ENCODE measurements at places on chromosomes 5 and 9. TPM values are rescaled to one million over a fixed set of nuclear protein-coding genes. Genes with fewer than 3 reads are reported as not detected.

DNA sequence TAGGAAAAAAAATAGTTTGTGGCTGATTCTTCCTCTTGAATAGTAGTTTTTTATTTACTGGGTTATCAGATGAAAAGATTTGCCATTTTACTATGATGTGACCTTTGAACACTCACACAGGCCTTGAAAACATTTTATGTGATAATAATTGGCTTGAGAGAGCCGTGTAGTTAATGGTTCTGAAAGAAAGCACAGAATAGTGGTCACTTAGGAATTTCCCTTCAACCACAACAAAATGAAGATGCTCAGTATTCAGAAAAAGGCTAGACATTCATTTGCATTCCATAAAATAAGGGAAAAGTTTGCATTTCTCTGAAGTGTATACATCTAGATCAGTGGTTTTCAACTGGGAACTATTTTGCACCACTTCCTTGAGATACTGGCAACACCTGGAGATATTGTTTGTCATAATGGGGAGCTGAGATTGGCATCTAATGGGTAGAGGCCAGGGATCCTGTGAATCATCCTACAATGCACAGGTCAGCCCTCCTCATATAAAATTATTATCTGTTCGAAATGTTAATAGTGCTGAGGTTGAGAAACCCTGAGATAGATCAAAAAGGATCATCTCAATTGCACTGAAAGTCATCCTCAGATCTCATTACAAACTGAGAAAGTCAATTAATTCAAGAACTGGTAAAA lies 446.4 kb upstream of the CCNG1 start:
- DNase-seq: no peak

DNA sequence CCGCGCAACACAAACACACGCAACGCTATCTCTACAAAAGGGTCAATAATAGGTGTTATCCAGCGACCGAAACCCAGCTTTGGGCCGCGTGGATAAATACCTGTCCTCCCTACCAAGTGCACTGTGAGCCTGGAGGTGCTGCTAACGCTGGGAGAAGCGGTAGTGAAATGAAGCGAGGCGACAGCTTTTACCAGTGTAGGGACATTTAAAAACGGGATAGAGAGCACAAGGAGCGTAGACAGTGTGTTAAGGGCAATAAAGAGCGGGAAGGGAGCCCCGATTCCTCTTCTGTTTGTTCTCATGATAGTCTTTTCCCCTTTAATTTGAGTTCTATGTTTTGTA lies 421 bp upstream of the DEPDC1B start:
- no peak for DNase-seq

DNA sequence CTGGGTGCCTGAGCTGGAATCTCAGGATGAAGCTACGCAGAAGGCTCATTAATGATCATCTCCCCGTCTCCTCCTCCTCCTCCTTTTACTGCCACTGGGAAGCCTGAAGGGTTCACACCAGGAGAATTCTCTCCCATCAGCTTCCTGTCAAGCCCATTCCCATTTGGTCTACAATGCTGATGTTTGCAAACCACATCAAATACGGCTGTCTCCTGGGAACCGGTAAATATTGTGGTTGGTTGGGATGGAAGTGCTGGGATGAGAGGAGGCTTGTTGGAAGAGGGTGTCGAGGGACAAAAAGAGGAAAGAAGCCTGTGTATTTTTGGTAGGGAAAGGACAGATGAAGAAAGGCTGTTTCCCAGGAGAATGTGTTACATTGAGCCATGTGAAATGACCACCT lies 13.2 kb upstream of the S1PR3 start:
- DNase-seq: no peak

The CACNA1B gene
- total RNA-seq: not detected

The ITGA2 gene
- 0.95 TPM for total RNA-seq

The FRRS1L gene
- total RNA-seq: not detected

All from MG63 (cell line).